ENCODE measurements at places on chromosomes 2 and 18. TPM values are rescaled to one million over a fixed set of nuclear protein-coding genes. Genes with fewer than 3 reads are reported as not detected.

Gene TUBA4B
- 0.04 TPM for total RNA-seq

Gene KCNG2
- 0.44 TPM for total RNA-seq

- no peak overlapping the region for H3K27ac ChIP-seq
- DNase-seq, result no peak
- H3K27me3 ChIP-seq, result no peaks in the 10 kb centered on the region
Observed at GRCh38 chr2:142897807-142898206, 20.3 kb downstream of the KYNU start.

Gene REG1A
- not detected for total RNA-seq

Gene CCDC85A
- total RNA-seq, result 5.5 TPM

- H3K36me3 ChIP-seq, result no peaks in the 10 kb centered on the region
- peaks cover 7% of the 10 kb centered on the region for H3K4me1 ChIP-seq
- H3K27ac ChIP-seq, result no peak overlapping the region
Observed at GRCh38 chr2:112728378-112729175, 7.8 kb downstream of the NT5DC4 start.

Gene UGT1A5
- not detected for total RNA-seq

DNA sequence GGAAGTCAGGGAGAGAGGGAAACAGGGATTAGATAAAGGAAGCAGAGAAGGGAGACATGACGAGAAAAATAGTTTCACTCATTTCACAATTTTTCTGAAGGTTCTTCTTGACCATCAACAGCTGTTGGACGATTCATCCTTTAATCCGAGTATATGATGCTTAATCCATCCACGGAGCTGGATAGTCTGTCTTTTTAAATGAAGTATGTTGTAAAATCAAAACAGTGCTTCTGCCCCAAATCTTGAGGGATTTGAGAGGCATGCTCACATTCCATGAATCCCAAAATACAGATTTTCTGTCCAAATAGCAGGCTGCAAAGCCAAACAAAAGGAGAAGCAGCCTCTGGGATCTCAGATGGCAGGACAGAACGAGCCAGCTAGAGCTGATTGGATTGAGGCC is 47.5 kb downstream of the EPAS1 start:
- H3K4me1 ChIP-seq, result peaks cover 18% of the 10 kb centered on the region
- peak; percentile 33 for DNase-seq
- no peaks in the 10 kb centered on the region for H3K27me3 ChIP-seq

GRCh38 chr2:37376421-37377186 is 32.2 kb downstream of the QPCT start:
- H3K4me3 ChIP-seq, result no peak overlapping the region
- H3K36me3 ChIP-seq, result no peaks in the 10 kb centered on the region
- peak overlapping the region; percentile 74 for H3K27ac ChIP-seq
- no peaks in the 10 kb centered on the region for H3K27me3 ChIP-seq

Gene HMSD
- total RNA-seq, result not detected

- no peak overlapping the region for H3K27ac ChIP-seq
- H3K36me3 ChIP-seq, result peaks cover 9% of the 10 kb centered on the region
- H3K4me3 ChIP-seq, result no peak overlapping the region
- H3K27me3 ChIP-seq, result no peaks in the 10 kb centered on the region
- peaks cover 34% of the 10 kb centered on the region for H3K4me1 ChIP-seq
Observed at GRCh38 chr18:48036641-48037421, 106.4 kb upstream of the SMAD2 start.

DNA sequence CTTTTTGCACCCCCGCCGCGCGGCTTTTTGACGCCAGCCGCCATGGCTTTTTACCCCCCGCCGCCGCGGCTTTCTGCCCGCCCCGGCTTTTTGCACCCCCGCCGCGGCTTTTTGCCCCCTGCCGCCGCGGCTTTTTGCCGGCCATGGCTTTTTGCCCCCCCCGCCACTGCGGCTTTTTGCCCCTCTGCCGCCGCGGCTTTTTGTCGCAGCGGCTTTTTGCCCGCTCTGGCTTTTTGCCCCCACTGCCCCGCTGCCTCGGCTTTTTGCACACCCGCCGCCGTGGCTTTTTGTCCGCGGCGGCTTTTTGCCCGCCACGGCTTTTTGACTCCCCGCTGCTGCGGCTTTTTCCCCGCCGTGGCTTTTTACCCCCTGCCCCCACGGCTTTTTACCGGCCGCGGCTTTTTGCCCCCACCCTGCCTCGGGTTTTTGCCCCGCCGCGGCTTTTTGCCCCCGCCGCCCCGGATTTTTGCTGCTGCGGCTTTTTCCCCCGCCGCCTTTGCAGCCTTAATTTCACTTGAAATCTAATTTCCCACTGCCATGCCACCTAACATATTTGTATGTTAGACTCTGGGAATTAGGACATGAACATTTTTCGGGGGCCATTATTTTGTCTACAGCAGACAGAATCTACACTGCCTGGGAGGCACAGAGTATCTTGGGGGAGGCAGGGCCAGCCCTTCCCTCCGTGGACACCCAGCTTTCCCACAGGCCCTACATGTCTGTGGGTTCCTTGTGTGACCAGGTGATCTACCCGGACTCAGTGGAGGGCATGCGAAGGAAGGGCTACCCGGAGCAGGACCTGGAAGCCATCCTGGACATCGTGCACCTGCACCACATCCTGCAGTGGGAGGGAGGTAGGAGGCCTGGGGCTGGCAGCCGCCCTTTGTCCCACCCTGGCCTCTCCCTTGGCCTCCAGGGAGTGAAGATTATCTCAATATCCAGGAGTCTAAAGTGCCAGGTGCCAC is 3031.0 kb upstream of the TEKT4 start:
- no peaks in the 10 kb centered on the region for H3K36me3 ChIP-seq
- no peak overlapping the region for H3K27ac ChIP-seq
- H3K4me3 ChIP-seq, result no peak overlapping the region
- H3K27me3 ChIP-seq, result peaks cover 23% of the 10 kb centered on the region
- DNase-seq, result no peak

Gene ACKR3
- 22.2 TPM for total RNA-seq

- H3K27me3 ChIP-seq, result no peaks in the 10 kb centered on the region
- H3K27ac ChIP-seq, result peak overlapping the region; percentile 37
- DNase-seq, result no peak
- no peaks in the 10 kb centered on the region for H3K36me3 ChIP-seq
- no peak overlapping the region for H3K4me3 ChIP-seq
Observed at GRCh38 chr2:64649013-64649484, 4.7 kb downstream of the SERTAD2 start.

DNA sequence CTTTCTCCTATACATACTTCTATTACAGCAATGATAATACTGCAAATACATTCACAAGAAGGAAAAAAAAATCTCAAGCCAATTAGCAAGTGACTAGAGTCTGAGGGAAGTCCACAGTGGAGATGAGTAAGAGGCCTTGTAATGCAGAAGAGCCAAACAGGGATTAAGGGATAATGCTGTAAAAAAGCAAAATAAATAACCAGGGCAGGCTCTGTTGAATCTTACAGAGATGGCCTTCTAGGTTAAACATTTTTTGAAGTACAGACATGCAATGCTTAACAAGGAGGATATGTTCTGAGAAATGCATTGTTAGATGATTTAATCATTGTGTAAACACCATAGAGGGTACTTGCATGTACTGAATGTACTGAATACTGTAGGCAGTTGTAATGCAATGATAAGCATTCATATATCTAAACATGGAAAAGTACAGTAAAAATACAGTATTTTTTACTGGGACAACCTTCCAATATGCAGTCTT is 122.1 kb upstream of the RMDN2 start:
- no peaks in the 10 kb centered on the region for H3K27me3 ChIP-seq
- peaks cover 2% of the 10 kb centered on the region for H3K4me1 ChIP-seq
- no peaks in the 10 kb centered on the region for H3K36me3 ChIP-seq
- H3K4me3 ChIP-seq, result no peak overlapping the region

Gene KRTCAP3
- total RNA-seq, result 0.53 TPM

DNA sequence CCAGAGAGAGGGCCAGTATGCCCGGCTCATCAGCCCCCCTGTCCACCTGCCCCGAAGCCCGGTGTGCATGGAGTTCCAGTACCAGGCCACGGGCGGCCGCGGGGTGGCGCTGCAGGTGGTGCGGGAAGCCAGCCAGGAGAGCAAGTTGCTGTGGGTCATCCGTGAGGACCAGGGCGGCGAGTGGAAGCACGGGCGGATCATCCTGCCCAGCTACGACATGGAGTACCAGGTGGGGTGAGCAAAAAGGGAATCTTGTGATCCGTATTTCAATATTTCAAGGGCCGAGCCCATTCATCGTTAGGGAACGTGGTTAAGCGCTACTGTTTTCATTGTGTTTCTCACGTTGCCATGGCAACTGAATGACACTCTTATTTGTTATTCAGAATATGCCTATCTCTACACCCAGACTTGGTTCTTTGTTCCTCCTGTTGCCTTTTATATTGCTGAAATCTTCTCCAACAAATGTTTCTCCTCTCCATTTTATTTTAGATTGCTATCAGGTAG is 81.5 kb downstream of the NRP2 start:
- H3K27ac ChIP-seq, result no peak overlapping the region
- H3K4me3 ChIP-seq, result no peak overlapping the region
- H3K27me3 ChIP-seq, result peaks cover 6% of the 10 kb centered on the region
- DNase-seq, result peak; percentile 83

DNA sequence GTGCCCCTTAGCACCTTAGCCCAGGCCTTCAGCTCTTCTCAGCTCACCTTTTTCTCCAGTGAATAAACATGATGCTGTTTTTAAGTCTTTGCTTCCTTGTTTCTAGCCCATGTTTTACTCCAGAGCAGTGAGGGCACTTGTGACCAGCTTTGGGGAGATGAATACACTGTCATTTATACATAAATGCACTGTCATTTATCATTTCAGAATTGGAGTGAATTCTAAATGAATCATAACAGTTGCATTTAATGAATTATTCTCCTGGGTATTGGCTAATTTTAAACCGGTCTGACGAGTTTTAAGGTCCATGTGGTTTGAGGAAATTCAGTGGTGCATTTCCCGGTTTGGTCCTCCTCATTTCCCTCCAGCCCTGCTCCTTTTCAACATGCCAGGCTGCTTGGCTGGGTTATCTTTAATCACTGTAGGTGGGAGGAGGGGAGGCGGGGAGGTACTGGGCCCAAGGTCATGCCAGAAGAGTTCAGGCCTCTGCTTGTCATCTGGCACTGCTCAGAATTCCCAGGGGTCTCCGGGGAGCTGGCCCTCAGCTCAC is 23.9 kb downstream of the PRKCE start:
- no peak overlapping the region for H3K4me3 ChIP-seq
- H3K27ac ChIP-seq, result no peak overlapping the region
- H3K27me3 ChIP-seq, result no peaks in the 10 kb centered on the region
- peaks cover 2% of the 10 kb centered on the region for H3K4me1 ChIP-seq
- no peak for DNase-seq
- H3K36me3 ChIP-seq, result no peaks in the 10 kb centered on the region

DNA sequence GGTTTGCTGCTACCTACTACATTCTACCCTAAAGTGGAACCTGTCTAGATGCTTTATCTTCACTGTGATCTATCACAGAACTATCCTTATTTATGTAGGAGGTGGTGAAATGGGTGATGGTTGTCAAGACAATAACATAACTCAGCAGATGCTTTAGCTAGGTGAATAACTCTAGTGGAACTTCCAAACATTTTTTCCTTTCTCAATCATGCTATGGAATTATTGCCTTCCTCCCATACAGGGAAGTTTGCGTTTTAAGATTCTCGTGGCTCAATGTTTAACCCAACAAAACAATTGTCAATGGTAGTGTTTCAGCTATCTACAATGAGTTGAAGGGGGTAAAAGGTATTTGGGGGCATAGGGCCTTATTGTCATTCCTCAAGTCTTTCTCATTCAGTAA is 82.6 kb upstream of the GLI2 start:
- peaks cover 18% of the 10 kb centered on the region for H3K4me1 ChIP-seq
- no peaks in the 10 kb centered on the region for H3K36me3 ChIP-seq
- no peak overlapping the region for H3K27ac ChIP-seq
- DNase-seq, result no peak
- H3K4me3 ChIP-seq, result no peak overlapping the region

- H3K4me1 ChIP-seq, result peaks cover 14% of the 10 kb centered on the region
- peak overlapping the region; percentile 93 for H3K27ac ChIP-seq
- peaks cover 6% of the 10 kb centered on the region for H3K36me3 ChIP-seq
Observed at GRCh38 chr2:62705859-62706720, 577 bp downstream of the EHBP1 start.

Gene CAVIN2
- total RNA-seq, result 34.9 TPM

DNA sequence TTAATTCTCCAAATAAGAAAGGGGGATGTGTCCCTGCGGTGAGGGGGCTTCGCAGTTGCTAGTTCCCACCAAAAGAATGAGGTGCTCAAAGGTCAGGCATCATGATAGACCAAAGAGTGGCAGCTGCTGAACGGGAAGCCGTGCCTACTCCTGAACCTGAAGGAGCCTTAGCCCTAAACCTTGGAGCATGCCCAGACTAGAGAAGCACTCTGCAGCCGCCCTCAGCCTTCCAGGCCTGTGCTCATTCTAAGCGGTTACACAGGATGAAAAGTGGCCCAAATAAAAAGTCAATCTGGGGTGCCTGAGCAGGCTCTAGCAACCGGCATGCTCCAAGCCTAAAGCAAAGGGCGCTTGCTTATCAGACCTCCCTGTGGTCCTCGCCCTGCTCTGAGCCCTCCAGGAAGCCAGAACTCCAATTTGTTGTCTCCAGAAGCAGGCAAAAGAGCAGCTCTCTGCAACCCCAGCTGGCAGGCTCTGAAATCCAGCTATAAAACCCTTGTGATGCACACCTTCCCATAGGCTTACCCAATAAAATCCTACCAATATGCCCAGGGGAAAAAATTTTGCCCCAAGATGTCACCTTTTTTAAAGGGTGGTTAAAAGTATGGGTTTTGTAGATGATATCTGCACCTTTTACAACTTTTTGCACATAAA is 17.5 kb downstream of the UXS1 start:
- peaks cover 10% of the 10 kb centered on the region for H3K4me1 ChIP-seq
- H3K27ac ChIP-seq, result no peak overlapping the region
- no peak overlapping the region for H3K4me3 ChIP-seq
- H3K36me3 ChIP-seq, result no peaks in the 10 kb centered on the region
- H3K27me3 ChIP-seq, result no peaks in the 10 kb centered on the region
- DNase-seq, result no peak

GRCh38 chr2:190486037-190486623 is 48.4 kb downstream of the NEMP2 start:
- H3K4me3 ChIP-seq, result no peak overlapping the region
- H3K4me1 ChIP-seq, result peaks cover 3% of the 10 kb centered on the region
- H3K36me3 ChIP-seq, result peaks cover 5% of the 10 kb centered on the region
- DNase-seq, result peak; percentile 51
